ENCODE measurements at places on chromosomes 1 and 21. TPM values are rescaled to one million over a fixed set of nuclear protein-coding genes. Genes with fewer than 3 reads are reported as not detected.

Gene ACOT11
- total RNA-seq = 0.53 TPM

Gene PDPN
- not detected for total RNA-seq

Gene GPR3
- total RNA-seq = 0.48 TPM

Gene FCRL2
- total RNA-seq = not detected

Gene CD55
- 126 TPM for total RNA-seq

Gene LGR6
- not detected for total RNA-seq

Gene LRIF1
- total RNA-seq = 18.6 TPM

Gene FCRL1
- not detected for total RNA-seq

Gene DNAJC6
- 1.3 TPM for total RNA-seq

Gene C1QB
- total RNA-seq = not detected

Gene KCNH1
- not detected for total RNA-seq

Gene BEND5
- total RNA-seq = 3.5 TPM

Gene RGS7
- total RNA-seq = not detected

Gene SLC5A3
- 24.5 TPM for total RNA-seq

Gene ELF3
- total RNA-seq = 0.33 TPM

Gene NPHP4
- total RNA-seq = 19.8 TPM

Gene C1QTNF12
- total RNA-seq = 2.5 TPM

Gene FAM131C
- total RNA-seq = 2.4 TPM

Gene SLFNL1
- total RNA-seq = 0.20 TPM

Gene PRAMEF15
- not detected for total RNA-seq

Gene TTLL10
- total RNA-seq = not detected

Gene BCAR3
- total RNA-seq = 1.5 TPM

Gene SPRR1B
- not detected for total RNA-seq

Gene CFAP107
- not detected for total RNA-seq

Gene SLAMF9
- total RNA-seq = not detected

Gene TMCC2
- total RNA-seq = 1.1 TPM

Gene KISS1
- total RNA-seq = not detected

Gene FCGR1A
- total RNA-seq = not detected

Gene FOXD2
- total RNA-seq = 0.36 TPM

Gene DDOST
- total RNA-seq = 149 TPM

Gene PADI6
- total RNA-seq = not detected

Gene BARHL2
- total RNA-seq = not detected

Gene TTF2
- total RNA-seq = 80.8 TPM

Gene FMO5
- 0.55 TPM for total RNA-seq

Gene PLEKHN1
- total RNA-seq = 4.3 TPM

Gene SMIM1
- 0.43 TPM for total RNA-seq

Gene RGS18
- not detected for total RNA-seq

Gene OR2T33
- total RNA-seq = not detected

Gene OR2T4
- total RNA-seq = not detected

Gene RAB3B
- total RNA-seq = 0.07 TPM

Gene DPT
- total RNA-seq = not detected

Gene HES2
- 0.35 TPM for total RNA-seq

Gene CNR2
- 0.28 TPM for total RNA-seq

Gene EIF2D
- 53.1 TPM for total RNA-seq

Gene FAM151A
- not detected for total RNA-seq

Gene LENEP
- 1.2 TPM for total RNA-seq

Gene TMEM201
- 14.1 TPM for total RNA-seq

Gene MANEAL
- 0.91 TPM for total RNA-seq

Gene RORC
- total RNA-seq = 0.76 TPM

Gene OR2T2
- total RNA-seq = not detected

Gene UMODL1
- 0.19 TPM for total RNA-seq

Gene S100A7A
- not detected for total RNA-seq

Gene LEPR
- total RNA-seq = 1.7 TPM

Measured in activated naive CD4-positive, alpha-beta T cell treated with anti-CD3 and anti-CD28 coated beads, Interleukin-2, amount 10 ng/mL, durations not matched to agents 5 hours and 36 hours (primary cell).